ENCODE measurements at places on chromosomes 13 and 19.

- no peak for DNase-seq
Observed at GRCh38 chr13:91893040-91893439, 494.6 kb downstream of the GPC5 start.

DNA sequence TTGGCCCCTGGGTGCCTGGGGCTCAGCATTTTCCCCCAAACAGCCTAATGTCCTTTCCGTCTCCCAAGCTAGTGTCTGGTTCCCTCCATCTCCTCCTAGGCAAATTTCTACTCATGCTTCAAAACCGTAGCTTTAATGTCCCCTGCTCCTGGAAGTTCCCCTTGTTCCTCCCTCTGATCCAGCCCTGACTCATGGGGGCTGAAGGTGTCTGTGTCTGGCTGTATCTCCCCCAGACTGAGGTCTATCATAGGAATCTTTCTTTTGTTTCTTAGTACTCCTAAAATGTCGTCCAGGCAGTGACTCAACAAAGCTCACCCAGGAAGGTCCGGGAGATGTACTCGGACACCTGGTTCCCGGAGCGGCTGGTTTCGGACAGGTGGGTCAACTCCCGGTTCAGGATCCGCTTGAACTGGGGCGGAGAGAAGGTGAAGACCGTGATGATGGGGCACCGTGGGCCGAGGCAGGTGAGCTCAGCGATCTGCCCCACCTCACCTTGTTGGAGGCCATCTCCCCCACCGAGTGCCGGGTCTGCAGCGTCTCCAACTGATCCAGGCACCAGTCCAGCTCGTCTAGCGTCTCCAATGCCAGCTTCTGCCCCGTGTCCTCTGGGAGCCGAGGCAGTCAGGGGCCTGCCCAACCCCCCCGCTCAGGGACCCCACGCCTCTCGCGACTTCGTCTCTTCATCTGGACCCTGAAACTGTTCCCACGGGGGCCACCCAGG lies 6.2 kb downstream of the PDE4C start:
- no peak for DNase-seq

DNA sequence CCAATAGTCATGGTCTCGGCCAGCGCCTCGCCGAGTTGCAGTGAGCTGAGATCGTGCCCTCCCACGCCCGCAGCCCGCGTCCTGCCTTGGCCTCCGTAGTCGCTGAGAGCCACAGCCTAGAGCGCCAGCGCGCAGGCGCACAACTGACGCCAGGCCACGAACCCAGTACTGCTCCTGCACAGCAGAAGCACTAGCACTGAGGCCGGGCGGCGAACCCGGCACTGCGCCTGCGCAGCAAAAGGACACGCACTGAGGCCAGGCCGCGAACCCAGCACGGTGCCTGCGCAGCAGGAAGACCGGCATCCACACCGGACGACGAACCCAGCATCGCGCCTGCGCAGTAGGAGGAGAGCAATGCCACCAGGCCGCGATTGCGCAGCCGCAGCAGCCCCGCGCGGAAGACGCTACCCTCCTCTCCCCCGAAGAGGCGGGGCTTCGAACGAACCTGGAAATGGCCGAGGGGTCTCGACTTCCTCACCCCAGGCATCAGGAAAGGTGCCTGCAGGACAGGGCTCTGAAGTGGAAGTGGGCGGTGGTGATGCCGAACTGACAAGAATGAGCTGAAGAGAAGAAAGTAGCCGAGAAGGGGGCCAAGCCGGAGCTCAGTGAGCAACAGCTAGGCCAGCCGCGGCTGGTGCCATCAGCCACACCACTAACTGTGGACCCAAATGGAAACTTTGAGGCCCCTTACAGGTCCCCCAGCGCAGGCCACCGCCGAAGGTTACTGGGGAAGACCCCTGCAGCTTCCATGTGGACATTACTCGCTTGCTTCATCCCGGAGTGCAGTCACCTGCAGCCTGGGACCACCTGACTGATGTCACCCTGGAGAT lies 7.5 kb downstream of the F10 start:
- no peak for DNase-seq

GRCh38 chr19:46487178-46487801 lies 8.4 kb downstream of the PNMA8B start:
- no peak for DNase-seq
